ENCODE measurements at places on chromosomes 2 and 18. TPM values are rescaled to one million over a fixed set of nuclear protein-coding genes. Genes with fewer than 3 reads are reported as not detected.

GRCh38 chr2:196275646-196276352 is 104.4 kb upstream of the STK17B start:
- peak overlapping the region; percentile 44 for H3K4me3 ChIP-seq
- no peaks in the 10 kb centered on the region for H3K27me3 ChIP-seq
- H3K27ac ChIP-seq, result peak overlapping the region; percentile 75

- H3K36me3 ChIP-seq, result no peaks in the 10 kb centered on the region
- no peak overlapping the region for H3K27ac ChIP-seq
- H3K27me3 ChIP-seq, result peaks cover 3% of the 10 kb centered on the region
- DNase-seq, result no peak
- no peak overlapping the region for H3K4me3 ChIP-seq
- H3K4me1 ChIP-seq, result no peaks in the 10 kb centered on the region
These were observed 9.8 kb downstream of the CD302 start for GRCh38 chr2:159788253-159788652.

GRCh38 chr18:32303400-32303799 is 113.6 kb downstream of the MEP1B start:
- no peak overlapping the region for H3K4me3 ChIP-seq
- no peaks in the 10 kb centered on the region for H3K27me3 ChIP-seq
- no peak for DNase-seq
- no peak overlapping the region for H3K27ac ChIP-seq

DNA sequence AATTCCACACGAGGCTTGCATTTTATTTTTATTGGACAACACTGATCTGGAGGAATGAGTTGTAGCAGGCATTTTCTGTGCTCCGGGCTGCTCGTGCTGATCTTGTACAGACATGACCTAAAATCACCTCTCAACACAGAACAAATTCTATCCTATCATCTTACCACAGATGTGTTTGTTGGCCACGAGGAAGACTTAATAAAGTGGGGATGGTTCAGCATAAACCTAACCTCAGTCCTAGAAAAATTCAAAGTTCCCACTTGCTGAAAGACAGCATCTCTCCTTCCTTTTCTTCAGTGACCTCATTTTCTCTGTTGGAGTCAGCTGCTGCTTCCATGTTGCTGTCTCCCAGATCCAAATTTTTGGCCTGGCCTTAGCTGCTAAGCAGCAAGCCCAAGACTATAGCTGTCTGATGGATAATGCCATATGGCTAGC is 45.3 kb downstream of the RBKS start:
- peaks cover 3% of the 10 kb centered on the region for H3K36me3 ChIP-seq
- H3K27me3 ChIP-seq, result no peaks in the 10 kb centered on the region
- no peak overlapping the region for H3K4me3 ChIP-seq
- no peak overlapping the region for H3K27ac ChIP-seq

TMEM131 gene
- 39.2 TPM for total RNA-seq

All from HFFc6 (cell line).